Astrocyte (in vitro differentiated cells and primary cell): ENCODE measurements at places on chromosomes 4 and X.

DNA sequence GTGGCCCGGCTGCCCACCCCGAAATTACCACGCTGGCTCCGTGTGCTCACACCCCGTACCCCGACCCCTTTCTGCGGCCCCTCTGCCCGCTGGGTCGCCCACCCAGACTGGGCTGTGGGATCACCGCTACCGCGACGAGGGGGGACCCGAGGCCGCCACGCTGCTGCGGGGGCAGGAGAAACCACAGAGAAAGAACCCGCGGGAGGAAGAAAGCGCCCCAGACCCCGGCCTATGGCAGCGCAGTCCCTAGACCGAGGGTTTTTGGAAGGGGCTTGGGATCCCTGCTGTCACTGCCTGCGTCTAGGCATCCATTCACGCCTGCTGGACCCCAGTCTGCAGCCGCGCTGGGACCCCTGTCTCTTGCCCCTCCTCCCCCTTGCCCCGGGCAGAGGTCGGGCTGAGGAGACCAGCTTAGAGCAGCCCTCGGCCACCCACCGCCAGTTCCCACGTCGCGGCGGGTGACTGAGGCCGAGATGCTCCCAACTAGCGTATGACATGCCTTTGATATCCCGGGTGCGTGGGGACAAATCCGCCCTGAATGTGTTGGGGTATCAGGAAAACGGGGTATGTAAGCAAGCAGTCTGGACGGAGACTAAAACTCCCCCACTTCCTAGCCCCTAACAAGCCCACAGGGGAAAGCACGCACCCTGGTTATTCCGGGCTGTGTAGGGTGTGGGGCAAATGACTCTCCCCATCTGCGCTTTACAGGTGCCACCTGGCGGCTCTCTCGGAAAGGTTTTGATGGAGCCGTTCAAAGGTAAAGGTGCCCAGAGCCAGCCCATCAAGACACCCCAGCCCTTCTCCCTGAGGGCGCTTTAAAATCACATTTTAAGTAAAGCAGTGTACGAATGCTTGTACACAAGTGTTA, 862 bp upstream of the INPP4B start:
- no peaks in the 10 kb centered on the region for H3K36me3 ChIP-seq
- H3K27ac ChIP-seq, result no peak overlapping the region
- DNase-seq, result no peak
- no peaks in the 10 kb centered on the region for H3K27me3 ChIP-seq
- H3K4me1 ChIP-seq, result peaks cover 11% of the 10 kb centered on the region

DNA sequence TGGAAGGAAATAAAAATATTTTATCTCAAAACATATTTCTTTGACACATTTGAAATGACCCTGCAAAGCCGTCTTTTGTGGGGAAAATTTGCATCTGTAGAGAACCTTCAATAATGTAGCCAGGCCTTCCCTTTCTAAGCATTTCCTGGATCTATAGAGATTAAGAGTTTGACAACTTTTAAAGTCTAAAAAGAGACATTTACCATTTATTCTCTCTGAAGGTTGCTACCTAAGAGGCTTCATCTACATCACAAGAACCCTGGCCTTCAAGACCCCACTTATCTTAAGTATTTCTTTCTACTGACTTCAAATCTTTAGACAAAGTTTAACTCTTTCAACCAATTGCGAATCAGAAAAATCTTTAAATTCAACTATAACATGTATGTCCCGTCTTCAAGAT, 1639.8 kb downstream of the RPA4 start:
- H3K36me3 ChIP-seq, result no peaks in the 10 kb centered on the region
- no peak overlapping the region for H3K27ac ChIP-seq
- H3K27me3 ChIP-seq, result no peaks in the 10 kb centered on the region
- no peaks in the 10 kb centered on the region for H3K4me1 ChIP-seq

DNA sequence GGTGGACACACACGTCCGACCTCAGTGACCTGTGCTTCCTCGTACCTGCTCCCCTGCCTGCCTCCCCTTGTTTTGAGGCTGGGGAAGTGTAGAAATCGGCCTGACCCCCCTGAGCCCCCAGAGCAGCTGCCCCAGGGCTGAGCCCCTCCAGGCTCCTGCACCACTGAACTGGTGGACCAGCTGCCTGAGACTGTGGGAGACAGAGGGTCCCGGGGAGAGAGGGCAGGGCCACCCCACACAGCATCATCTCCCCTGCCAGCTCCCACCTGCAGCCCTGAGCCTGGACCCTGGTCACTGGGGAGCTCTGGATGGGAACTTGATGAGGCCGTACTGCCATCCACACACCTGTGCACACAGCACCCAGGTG, 15.0 kb upstream of the NAT8L start:
- peaks cover 7% of the 10 kb centered on the region for H3K4me1 ChIP-seq
- H3K36me3 ChIP-seq, result no peaks in the 10 kb centered on the region
- no peak for DNase-seq
- no peak overlapping the region for H3K4me3 ChIP-seq
- H3K27ac ChIP-seq, result no peak overlapping the region

- no peak overlapping the region for H3K27ac ChIP-seq
- no peaks in the 10 kb centered on the region for H3K4me1 ChIP-seq
- H3K36me3 ChIP-seq, result no peaks in the 10 kb centered on the region
- DNase-seq, result no peak
- H3K4me3 ChIP-seq, result no peak overlapping the region
Measured at GRCh38 chrX:154308108-154308946, 12.7 kb downstream of the TKTL1 start.

DNA sequence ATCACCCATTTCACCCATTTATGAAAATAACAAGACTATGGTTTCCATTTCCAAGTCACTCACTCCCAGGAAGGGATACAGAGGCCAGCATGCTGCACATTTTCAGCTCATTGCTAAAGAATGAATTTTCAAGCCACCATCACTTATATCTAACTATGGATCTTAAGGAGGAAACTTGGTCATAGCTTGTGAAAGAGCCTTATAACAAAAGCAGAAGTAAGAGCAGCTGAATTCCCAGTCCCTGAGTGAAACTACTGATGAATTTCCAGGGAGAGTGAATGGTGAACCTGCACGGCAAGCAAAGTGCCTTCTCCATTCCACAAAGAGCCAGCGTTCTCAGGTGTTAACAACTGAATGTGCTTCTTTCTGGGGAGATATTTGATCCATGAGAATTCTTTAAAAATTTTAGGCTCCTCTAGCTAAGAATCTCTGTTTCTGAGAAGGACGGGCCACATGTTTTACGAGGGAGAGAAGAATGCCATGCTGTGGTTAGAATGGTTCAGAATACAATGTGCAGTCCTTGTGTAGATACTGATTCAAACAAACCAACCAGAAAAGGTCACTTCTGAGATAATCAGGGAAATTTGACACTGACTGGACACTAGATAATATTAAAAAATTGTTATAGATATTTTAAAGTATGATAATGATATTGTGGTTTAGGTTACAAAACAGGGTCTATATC, 24.0 kb downstream of the BTC start:
- no peak overlapping the region for H3K27ac ChIP-seq
- no peak overlapping the region for H3K4me3 ChIP-seq
- no peaks in the 10 kb centered on the region for H3K27me3 ChIP-seq
- peaks cover 3% of the 10 kb centered on the region for H3K4me1 ChIP-seq

DNA sequence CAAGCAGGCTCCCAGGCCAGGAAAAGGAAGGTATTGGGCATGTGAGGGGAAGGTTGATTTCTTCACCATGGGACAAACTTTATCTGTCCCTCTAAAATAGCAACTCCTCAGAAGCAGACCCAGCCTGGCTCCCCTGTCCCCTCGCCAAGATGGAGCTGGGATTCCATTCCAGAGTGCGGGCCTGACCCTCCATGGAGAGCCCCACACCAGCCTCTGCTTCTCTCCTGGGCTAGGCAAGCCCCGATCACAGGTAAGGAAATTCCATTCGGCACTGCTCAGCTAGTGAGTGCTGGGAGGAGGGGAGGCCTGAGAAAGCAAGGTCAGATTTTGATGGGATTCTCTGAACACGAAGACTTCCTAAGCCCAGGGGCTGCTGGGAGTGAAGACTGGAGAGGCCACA, 98.4 kb downstream of the EFNB1 start:
- H3K4me1 ChIP-seq, result peaks cover 13% of the 10 kb centered on the region
- H3K36me3 ChIP-seq, result no peaks in the 10 kb centered on the region
- H3K4me3 ChIP-seq, result no peak overlapping the region
- H3K27me3 ChIP-seq, result no peaks in the 10 kb centered on the region
- DNase-seq, result no peak
- no peak overlapping the region for H3K27ac ChIP-seq
